ENCODE measurements at places on chromosomes 16 and 17. TPM values are rescaled to one million over a fixed set of nuclear protein-coding genes. Genes with fewer than 3 reads are reported as not detected.
A peak's percentile ranks its signal among the peaks of the same experiment; 100 is the strongest.

- DNase-seq, result peak; percentile 16
- H3K27me3 ChIP-seq, result no peaks in the 10 kb centered on the region
- no peak overlapping the region for H3K27ac ChIP-seq
- no peaks in the 10 kb centered on the region for H3K36me3 ChIP-seq
- H3K4me1 ChIP-seq, result no peaks in the 10 kb centered on the region
Observed at GRCh38 chr17:3683054-3683511, 12.9 kb downstream of the P2RX5 start.

Gene HOXB1
- total RNA-seq, result not detected

GRCh38 chr16:10635365-10636021 is 55.1 kb upstream of the EMP2 start:
- H3K27ac ChIP-seq, result no peak overlapping the region
- H3K36me3 ChIP-seq, result no peaks in the 10 kb centered on the region
- no peak overlapping the region for H3K4me3 ChIP-seq
- H3K4me1 ChIP-seq, result no peaks in the 10 kb centered on the region
- DNase-seq, result no peak

DNA sequence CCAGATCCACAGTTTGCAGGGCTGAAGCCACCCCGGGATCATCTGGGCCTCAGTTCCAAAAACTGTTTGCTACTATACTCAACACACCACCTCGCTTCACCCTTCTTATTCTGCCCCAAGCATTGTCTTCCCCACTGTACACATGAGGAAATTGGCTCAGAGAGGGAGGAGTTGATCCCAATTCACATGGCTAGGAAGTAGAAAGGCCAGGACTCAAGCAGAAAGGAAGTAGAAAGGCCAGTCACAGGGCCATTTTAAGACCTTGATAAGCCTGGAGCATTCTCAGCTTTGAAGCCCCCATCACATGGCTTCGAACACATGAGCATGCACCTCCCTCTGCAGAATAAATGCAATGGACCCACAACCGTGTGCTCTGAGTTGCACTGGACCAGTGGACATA is 7.7 kb upstream of the PRSS22 start:
- no peak for DNase-seq
- no peak overlapping the region for H3K4me3 ChIP-seq
- H3K36me3 ChIP-seq, result no peaks in the 10 kb centered on the region
- H3K27me3 ChIP-seq, result no peaks in the 10 kb centered on the region
- peaks cover 6% of the 10 kb centered on the region for H3K4me1 ChIP-seq
- no peak overlapping the region for H3K27ac ChIP-seq

- no peak overlapping the region for H3K4me3 ChIP-seq
- peaks cover 52% of the 10 kb centered on the region for H3K4me1 ChIP-seq
- peak overlapping the region; percentile 96 for H3K27ac ChIP-seq
- DNase-seq, result no peak
- H3K27me3 ChIP-seq, result no peaks in the 10 kb centered on the region
- H3K36me3 ChIP-seq, result peaks cover 62% of the 10 kb centered on the region
Observed at GRCh38 chr17:42568341-42569111, 1.6 kb downstream of the MLX start.

DNA sequence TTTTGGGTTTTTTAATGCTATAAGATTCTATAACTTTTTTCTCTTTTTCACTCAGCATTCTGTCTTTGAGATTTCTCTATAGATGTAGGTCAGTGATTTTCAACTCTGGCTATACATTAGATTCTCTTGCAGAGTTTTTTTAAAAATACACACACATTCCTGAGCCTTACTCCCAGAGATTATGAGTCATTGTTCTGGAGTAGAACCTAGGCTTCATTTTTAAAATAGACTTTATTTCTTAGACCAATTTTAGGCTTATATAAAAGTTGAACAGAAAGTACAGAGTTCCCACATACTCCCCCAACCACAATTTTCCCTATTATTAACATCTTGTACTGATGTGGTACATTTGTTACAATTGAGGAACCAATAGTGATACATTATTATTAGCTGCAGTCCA is 63.3 kb downstream of the CYB561 start:
- no peaks in the 10 kb centered on the region for H3K27me3 ChIP-seq
- no peak overlapping the region for H3K4me3 ChIP-seq
- H3K36me3 ChIP-seq, result no peaks in the 10 kb centered on the region
- no peak for DNase-seq
- H3K27ac ChIP-seq, result no peak overlapping the region

DNA sequence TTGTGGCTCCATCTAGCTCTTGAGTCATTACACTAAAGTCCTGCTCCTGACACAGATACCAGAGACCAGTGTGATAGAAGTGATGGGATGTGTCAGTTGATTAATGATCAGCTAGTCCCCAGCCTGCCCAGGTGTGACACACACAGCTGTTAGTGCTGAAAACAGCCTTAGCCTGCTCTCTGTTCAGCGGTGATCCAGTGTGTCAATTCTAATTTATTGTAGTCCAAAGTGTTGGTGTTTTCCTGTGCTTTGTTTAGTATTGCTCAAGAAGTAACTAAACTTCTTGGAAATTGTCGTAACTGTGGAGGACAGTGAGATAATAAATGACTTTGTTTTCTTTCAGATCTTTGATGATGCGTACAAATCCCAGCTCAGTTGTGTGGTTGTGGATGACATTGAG is 92.3 kb downstream of the WNT3 start:
- no peak overlapping the region for H3K27ac ChIP-seq
- no peaks in the 10 kb centered on the region for H3K27me3 ChIP-seq
- peaks cover 7% of the 10 kb centered on the region for H3K4me1 ChIP-seq
- H3K4me3 ChIP-seq, result no peak overlapping the region
- no peaks in the 10 kb centered on the region for H3K36me3 ChIP-seq

Gene CCL16
- total RNA-seq, result not detected

Gene PRAC1
- not detected for total RNA-seq

DNA sequence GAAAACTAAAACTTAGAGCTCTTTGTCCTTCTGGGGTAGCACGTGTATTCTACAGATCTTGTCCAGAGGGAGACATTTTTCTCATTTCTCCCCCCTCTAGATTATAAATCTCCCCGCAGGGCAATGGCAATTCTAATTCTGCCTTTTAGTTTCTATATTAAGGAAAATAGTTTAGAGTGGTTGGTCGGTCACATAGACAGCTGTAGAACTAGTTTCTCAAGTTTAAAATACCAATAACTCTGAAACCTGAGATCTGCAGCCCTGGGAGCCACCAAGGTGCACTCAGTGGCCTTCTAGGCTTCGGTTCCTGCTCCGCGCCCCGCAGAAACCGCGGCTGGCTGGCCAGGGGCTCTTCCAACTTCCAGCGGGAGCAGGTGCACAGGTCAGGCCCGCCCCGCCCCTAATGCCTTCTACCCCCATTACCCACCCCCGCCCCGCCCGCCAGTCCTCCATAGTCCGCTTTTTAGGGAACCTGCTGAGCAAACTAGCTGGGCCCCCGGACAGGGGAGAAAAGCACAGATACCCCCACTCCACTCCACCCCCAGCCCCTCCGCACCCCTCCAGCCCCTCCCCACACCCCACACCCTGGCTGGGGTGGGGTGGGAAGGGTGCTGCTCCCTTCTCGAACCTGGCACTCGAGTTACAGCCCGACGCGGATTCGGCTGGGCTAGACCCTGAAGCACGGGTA is 431 bp downstream of the SLFN11 start:
- H3K27me3 ChIP-seq, result no peaks in the 10 kb centered on the region
- H3K4me3 ChIP-seq, result peak overlapping the region; percentile 82
- no peaks in the 10 kb centered on the region for H3K36me3 ChIP-seq
- DNase-seq, result peak; percentile 66
- H3K27ac ChIP-seq, result peak overlapping the region; percentile 98

DNA sequence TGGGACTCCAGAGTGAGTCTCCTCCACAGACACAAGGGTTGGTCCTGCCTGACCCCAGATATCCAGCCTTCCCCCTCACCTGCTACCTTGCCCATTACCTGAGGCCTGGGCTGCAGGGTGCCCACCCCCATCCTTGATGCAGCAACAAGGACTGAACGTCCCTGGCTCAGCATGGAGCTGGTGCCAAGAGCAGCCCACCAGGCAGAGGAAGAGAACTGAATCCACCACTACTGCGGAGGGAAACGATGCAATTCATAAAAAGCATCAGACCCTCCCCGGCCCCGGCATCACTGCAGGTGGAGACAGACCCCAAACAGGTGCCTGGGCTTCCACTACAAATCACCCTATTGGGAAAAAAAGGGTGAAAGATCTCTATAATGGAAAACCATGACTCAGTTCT is 131.0 kb upstream of the TNRC6C start:
- H3K4me3 ChIP-seq, result no peak overlapping the region
- no peak for DNase-seq
- no peaks in the 10 kb centered on the region for H3K27me3 ChIP-seq
- no peak overlapping the region for H3K27ac ChIP-seq
- peaks cover 28% of the 10 kb centered on the region for H3K4me1 ChIP-seq
- H3K36me3 ChIP-seq, result no peaks in the 10 kb centered on the region

- no peak overlapping the region for H3K4me3 ChIP-seq
- no peak for DNase-seq
- peak overlapping the region; percentile 93 for H3K27ac ChIP-seq
- H3K4me1 ChIP-seq, result peaks cover 68% of the 10 kb centered on the region
- H3K27me3 ChIP-seq, result no peaks in the 10 kb centered on the region
Observed at GRCh38 chr17:40447148-40447644, 3.9 kb downstream of the IGFBP4 start.

DNA sequence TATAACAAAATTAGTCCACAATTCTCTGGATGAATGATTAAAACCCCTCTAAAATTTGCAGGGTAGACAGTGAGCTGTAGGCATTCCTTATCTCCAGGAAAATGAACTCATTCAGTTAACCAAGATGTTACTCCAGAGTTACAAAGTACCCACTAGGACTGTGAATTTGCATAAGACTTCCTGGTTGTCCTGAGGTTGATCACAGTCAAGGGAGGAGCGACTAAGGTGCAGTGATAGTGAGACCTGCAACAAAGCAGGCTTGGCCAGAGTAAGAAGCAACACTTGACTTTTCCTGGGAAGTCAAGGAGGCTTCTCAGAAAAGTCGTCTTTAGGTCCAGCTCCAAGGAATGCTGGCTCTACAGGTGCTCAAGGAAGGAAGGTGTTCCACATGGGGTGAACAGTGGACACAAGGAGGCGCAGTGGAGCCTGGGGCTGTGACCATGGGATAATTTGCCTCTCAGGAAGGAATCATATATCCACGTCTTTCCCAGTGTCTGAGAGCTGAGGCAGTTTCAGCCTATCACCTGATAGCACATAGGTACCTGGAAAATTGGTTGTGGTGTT is 821.1 kb upstream of the EEF2KMT start:
- no peaks in the 10 kb centered on the region for H3K36me3 ChIP-seq
- H3K4me3 ChIP-seq, result no peak overlapping the region
- no peaks in the 10 kb centered on the region for H3K27me3 ChIP-seq
- H3K27ac ChIP-seq, result no peak overlapping the region
- H3K4me1 ChIP-seq, result no peaks in the 10 kb centered on the region
- DNase-seq, result no peak

- no peaks in the 10 kb centered on the region for H3K27me3 ChIP-seq
- peaks cover 8% of the 10 kb centered on the region for H3K4me1 ChIP-seq
Observed at GRCh38 chr17:3639981-3640596, 3.5 kb downstream of the CTNS start.

Gene SDR42E2
- total RNA-seq, result not detected

GRCh38 chr17:27414271-27414670 is 42.0 kb upstream of the KSR1 start:
- no peak overlapping the region for H3K27ac ChIP-seq
- no peaks in the 10 kb centered on the region for H3K27me3 ChIP-seq
- H3K4me3 ChIP-seq, result no peak overlapping the region
- no peak for DNase-seq

Gene DYNLL2
- 40.6 TPM for total RNA-seq
